ENCODE measurements at places on chromosomes 2 and 18.

GRCh38 chr2:59449274-59449673 lies 1104.2 kb downstream of the BCL11A start:
- no peak for DNase-seq

DNA sequence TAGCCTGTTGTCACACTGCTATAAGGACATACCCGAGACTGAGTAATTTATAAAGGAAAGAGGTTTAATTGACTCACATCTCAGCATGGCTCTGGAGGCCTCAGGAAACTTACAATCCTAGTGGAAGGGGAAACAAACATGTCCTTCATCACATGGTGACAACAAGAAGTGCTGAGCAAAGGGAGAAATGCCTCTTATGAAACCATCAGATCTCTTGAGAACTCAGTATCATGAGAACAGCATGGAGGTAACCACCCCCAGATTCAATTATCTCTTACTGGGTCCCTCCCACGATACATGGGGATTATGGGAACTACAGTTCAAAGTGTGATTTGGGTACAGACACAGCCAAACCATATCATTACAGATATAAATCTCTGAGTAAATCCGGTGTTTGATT lies 148.7 kb downstream of the PRPF40A start:
- no peak for DNase-seq

DNA sequence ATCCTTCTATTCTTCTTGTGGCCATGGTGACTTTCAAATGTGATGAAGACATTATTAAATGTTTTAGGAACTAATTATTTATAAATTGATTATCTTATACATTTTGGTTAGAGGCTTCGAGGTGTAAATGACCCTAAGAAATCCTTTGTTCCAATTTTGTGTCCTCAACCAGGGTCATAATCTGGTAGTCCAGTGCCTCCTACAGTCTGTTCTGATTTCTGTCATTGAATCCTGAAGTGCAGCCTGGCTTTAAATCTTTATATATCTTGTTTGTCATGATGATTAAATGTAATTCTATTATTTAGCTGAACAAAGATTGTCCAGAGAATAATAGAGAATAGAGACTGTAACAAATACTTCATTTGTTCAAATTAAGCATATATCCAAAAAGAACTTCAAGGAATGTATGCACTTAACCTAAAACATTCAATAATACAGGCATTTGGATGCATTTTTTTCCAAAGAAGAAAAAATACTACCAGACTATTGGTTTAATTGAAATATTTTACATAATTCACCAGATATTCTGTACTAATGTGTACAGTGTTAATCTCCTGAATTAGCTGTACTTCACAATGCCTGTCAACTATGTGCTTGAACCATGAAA lies 89.8 kb downstream of the PRPF40A start:
- DNase-seq: no peak

GRCh38 chr18:74286106-74286855 lies 5.5 kb downstream of the CYB5A start:
- DNase-seq: no peak

GRCh38 chr2:45706033-45706432 lies 54.6 kb downstream of the PRKCE start:
- DNase-seq: no peak

- no peak for DNase-seq
These were observed 103.0 kb downstream of the AP1S3 start for GRCh38 chr2:223734346-223734745.

DNA sequence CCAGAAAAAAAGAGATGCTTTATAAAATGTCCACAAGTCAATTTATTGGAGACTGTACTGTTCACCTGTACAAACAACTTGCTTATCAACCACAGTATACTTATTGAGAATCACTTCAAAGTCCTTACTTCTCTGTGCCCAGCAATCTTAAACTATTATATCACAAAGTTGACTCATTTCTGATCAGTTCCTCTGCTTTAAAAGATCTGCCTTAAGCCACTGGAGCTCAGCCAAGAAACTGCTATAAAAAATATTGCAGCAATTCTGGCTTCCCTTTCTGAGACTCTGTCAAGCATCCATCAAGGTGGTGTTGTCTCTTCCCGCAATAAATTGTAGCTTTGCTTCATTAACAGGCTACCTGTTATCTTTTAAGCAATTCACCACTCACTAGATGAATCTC lies 375.2 kb upstream of the SPHKAP start:
- no peak for DNase-seq

- no peak for DNase-seq
These were observed 165.0 kb downstream of the SLC4A3 start for GRCh38 chr2:219792446-219792845.

DNA sequence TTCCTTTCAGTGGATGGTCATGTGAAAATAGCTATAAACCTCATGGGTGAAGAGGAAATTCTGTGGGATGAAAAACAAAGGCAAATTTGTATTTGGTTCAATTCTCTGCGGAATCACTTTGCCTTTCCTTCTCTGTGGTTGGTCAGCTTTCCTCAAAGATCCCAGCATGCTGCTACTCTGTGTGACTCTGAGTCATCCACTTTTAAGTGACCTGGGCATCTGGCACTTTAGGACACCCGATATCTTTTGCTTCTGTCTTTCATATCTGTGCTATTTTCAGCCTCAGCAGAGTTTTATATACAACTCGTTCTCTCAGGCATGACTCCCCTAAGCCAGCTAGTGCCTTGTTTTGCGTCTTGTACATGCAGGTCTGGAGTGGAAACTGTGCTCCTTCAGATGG lies 217.0 kb upstream of the PIEZO2 start:
- no peak for DNase-seq

DNA sequence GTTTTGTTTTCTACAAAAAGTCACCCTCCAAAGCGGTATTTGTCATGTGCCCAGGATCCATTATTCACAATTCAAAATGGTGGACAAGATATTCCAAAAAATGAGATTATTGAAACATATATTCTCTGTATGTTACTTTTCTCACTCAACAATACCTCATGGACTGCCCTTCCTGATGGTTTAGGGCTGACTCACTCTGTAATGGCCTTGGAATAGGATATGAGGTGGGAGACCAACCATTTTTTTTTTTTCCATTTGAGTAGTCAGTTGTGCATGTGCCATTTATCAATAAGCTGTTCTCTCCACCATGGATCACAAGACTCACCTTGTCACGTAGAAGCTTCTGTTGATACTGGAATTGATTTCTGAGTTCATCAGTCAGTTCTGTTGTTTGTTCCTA lies 64.5 kb downstream of the LYPD6 start:
- no peak for DNase-seq

DNA sequence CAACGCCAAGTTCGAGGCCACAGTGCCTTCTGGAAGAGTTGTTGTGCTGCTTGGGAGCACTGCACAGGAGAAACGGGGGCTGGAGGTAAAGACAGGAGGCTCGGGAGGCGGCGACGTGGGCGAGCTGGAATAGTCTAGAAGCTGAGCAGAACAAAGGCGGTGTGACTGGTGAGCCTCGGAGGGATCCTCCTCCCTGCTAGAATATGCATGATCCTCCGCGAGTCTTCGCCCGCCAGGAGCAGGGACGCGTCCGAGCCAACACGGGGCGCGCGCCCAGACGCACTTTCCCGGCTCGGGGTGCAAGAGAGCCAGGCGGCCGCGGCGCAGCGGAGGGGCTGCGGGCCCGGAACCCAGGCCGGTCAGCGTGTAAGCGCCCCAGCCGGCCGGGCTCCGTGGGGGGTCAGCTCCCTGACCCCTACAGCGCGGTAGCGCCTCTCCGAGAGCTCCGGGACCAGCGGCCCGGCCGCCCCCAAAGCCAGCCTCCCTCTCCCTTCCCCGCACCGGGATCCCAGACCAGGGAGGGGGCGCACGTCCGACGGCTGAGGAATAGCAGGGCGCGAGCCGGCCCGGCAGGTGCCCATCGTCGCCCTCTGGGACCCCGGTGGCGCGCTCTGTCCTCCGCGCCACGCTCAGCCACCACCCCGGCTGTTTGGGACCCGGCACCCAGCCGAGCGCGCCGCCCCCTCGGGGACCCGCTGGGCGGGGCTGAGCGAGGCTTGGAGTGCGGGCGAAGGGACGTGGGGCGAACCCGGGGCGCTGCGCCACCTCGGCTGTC lies 62.5 kb downstream of the GNAL start:
- DNase-seq: no peak

- DNase-seq: no peak
These were observed 145.1 kb downstream of the PIEZO2 start for GRCh38 chr18:11004294-11004693.

GRCh38 chr2:151033271-151034248 lies 228.1 kb downstream of the RBM43 start:
- no peak for DNase-seq

DNA sequence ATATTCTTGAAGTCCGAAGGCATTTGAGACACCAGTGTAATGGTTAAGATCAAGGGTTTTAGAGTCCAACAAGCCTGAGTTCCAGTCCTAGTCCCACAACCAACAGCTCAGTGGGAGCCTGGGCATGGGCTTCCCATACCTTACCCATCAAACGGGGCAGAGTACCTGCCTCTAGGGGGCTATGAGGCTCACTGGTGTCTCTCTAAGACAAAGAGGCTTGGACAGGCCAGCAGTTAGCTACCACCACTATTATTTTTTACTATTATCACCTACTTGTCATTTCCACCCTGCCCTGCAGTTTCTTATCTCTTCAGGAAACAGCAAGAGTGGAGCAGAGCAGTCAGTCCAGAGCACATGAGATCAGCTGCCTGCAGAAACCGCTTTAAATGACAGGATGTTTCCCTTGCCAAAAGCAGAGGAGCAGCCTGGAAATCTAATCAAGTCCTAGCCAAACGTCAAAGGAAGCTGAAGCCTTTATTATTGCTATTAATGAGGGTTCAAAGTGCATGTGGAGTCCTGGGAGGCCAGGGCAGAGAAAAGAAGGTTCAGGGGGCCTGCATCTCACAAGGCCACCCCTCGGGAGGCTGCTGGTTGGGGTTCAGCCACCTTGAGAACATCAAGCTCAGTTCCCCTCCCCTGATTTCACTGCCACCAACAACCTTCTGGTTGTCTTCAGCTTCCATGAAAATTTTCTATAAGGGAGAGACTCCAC lies 66.6 kb downstream of the STPG4 start:
- DNase-seq: no peak

DNA sequence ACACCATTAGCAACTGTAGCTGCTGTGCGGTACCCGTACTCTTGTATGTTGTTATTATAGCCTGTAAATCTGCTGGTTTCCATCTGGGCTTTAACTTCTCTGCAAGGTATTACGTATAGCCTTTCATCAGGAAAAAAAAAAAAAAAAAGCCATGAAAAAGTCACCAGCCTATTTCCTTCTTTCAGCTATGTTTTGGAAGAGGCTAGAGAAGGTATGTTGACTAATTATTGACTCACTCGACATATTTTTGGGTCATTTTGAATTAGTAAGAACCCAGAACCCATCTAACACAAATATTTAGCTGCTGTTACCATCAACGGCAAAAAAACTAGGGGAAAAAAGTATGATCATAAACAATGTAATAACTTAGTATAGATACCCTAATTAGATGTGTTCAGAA lies 1395.6 kb downstream of the SUCLG1 start:
- no peak for DNase-seq

DNA sequence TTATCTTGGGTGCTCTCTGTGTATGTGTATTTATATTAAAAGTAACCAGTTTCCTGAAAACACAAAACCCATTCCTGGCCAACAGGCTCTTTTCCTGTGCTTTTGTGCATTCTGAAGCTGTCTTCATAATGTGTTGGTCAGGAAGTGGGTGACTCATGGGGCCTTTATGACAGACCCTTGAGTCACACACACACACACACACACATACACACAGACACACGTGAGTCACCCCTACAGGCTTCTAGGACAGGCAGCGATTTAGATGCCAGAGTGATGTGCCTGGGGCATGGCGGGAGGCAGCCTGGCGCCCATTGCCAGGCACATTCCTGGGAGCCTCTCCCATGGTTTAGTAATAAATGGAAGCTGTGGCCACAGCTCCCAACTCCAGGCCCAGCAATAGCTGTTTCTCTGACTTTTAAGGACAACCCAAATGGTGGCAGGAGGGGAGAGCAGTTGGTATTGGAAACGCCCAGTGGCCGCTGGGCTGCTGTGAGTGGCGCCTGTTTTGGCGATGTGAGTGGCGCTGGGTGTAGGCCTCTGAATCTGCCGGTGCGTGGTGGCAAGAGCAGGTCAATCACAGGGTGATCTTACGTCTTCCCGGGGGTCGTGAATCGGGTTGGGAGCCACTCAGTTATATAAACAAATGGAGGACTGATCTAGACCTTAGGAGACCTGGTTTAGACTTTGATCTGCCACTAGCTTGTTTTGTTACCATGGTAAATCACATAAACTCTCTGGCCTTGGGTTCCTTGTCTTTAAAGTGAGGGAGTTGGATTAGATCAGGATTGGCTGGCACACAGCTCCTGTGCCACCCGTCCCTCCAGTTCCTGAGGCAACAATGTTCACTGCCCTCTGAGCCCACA lies 150.7 kb upstream of the DLX2 start:
- DNase-seq: no peak

GRCh38 chr18:49170925-49171505 lies 220.2 kb upstream of the SMAD7 start:
- DNase-seq: peak; percentile 18

All from Right ventricle myocardium inferior (tissue), 1 donor.